Astrocyte of the cerebellum (primary cell): ENCODE measurements at places on chromosomes 7 and 10.

DNA sequence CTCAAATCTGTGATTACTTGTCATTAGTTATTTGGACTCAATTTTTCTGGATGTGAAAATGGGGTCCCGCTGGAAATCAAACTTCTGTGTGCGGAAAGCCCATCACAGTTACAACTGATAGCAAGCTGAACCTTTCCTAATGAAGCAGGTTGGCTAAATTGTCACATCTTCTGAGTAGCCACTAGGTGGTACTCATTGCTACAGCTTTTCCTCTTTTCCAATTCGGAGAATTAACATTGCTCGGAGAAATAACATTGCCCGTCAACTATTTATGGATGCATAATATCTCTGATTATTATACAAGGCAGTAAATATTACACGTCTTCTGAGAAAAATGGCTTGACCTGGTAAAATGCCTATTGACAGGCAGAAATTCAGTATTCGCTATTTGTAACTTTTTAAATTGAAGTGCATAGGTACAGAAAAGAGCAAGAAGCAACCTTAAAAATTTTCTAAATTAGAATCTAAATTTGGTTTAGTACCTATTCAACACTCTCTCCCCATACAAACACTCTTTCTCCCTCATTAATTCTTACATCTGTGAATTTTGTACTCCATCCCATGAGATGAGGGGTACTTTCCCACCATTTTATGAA is 17.3 kb upstream of the BLOC1S2 start:
- no peak for DNase-seq

DNA sequence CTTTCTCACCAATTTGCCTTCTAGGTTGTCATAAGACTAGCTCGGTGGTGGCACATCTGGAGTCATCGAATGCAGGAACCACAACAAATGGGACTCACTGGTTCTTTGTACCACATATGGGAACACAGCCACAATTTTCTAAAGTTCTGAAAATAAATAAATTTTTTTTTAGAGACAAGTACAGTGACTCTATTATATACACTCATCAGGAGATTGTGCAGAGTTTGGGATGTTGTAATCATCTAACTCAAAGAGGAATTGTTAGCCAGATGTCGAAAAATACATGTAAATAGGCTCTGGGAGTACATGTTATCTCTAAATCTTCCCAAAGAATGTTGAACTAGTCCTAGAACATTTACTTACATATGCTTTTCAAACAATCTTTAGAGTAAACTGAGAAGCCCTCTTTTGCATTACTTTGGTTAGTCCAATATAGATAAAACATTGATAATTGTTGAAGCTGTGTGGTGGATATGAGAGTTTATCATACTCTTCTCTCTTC is 19.6 kb upstream of the SEPTIN7 start:
- DNase-seq: no peak

- DNase-seq: no peak
Measured at GRCh38 chr7:16847381-16847860, 34.4 kb downstream of the AGR3 start.

GRCh38 chr10:13056456-13057077 is 43.4 kb upstream of the OPTN start:
- DNase-seq: no peak

GRCh38 chr10:124447751-124448466 is 1.9 kb downstream of the NKX1-2 start:
- DNase-seq: no peak

GRCh38 chr10:122859527-122859926 is 13.9 kb upstream of the CUZD1 start:
- DNase-seq: no peak

DNA sequence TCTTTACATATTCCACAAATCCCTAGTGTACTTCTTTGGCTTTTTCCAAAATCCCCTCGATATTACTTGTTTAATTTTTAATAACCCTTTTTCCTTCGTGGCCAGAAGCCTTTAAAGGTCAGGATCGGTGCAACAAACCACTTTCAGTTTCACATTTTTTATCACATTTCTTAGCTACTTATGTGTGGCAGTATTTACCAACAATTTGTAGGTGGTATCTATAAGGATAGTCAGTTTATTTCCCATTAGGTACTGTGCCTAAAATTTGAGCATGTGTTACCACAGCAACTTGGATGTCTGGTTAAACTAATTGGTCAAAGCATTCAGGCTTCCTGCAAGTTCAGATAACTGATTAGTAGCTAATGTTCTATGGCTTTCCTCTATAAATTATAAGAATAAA is 104.9 kb downstream of the CDK14 start:
- DNase-seq: no peak

- DNase-seq: no peak
Measured at GRCh38 chr7:154592388-154592787, 410.5 kb downstream of the PAXIP1 start.

DNA sequence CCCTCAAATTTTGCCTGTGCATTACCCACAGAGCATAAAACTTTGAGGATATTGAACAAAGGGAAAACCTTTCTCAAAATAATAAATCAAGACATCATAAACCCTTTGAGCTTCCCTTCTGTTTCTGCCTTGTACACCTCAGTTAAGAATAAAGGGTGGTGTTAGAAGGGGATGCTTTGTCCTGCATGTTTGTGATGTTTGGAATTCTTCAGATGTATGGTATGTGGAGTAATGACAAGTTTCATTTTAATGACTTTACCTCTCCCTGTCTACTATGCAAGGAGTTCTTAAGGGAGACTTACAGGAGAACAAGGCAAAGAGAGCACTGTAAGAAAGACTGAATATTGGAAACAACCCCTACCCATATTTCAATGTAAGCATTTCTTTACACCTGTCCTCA is 99.2 kb downstream of the HECW1 start:
- DNase-seq: no peak

DNA sequence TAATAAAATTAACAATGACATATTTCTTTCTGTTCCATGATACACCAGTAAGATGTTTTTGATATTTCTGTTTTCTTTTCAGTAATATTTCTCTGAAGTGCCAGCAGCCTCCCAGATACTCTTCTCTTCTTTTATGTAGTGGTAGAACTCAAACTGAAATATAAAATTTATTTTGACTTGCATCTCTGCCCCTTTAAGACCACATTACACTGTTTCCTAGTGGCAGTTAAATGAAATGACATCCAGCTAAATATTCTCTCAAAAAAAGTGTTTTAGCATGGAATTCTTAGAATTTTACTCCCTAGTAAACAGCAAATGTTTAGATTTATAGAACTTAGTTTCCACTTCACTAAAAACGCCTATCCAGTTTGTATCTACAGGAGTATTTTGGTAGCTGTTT is 237.2 kb upstream of the MTPN start:
- no peak for DNase-seq

DNA sequence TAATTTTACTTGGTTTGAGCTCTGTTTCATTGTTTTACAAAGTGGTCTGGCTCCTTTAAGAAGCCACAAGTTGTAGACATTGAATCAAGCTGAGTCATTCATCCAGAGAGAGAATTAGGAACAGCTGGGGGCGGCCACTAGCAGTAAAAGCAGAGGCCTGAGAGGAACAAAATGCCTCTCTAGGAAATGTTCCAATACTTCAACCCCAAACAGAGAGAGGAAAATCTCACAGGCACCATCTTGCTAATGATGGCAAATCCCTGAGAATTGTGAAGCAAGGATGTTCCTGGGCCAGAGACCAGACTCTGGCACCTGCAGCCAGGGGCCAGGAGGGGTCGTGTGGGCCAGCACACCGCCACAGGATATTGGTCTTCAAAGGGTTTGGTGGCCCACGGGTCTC is 26.5 kb upstream of the TRIL start:
- DNase-seq: peak; percentile 89

GRCh38 chr7:96088579-96088978 is 233.3 kb downstream of the SLC25A13 start:
- no peak for DNase-seq

DNA sequence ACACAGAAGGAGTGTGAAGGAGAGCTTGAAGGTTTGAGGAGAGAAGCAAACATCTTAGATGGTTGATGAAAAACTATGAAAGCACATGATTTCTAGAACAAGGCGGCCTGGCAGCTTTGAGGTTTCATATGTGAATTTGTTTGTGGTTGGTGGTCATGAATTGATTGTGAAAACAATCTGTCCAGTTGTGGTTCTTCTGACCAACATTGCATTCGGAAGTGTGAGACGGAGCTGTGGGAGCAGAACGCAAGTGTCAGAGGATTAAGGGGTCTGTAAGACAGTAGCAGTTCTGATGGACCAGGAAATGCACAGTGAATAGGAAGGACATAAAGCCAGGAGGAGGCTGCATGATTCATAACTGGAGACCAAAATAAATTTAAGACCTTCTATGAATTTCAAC is 594.6 kb downstream of the NXPH1 start:
- no peak for DNase-seq

GRCh38 chr7:117862378-117862777 is 10.9 kb downstream of the CTTNBP2 start:
- DNase-seq: no peak

- peak; percentile 19 for DNase-seq
Measured at GRCh38 chr7:1646957-1647891, 22.9 kb upstream of the ELFN1 start.
